ENCODE measurements at places on chromosomes 5 and 9.

DNA sequence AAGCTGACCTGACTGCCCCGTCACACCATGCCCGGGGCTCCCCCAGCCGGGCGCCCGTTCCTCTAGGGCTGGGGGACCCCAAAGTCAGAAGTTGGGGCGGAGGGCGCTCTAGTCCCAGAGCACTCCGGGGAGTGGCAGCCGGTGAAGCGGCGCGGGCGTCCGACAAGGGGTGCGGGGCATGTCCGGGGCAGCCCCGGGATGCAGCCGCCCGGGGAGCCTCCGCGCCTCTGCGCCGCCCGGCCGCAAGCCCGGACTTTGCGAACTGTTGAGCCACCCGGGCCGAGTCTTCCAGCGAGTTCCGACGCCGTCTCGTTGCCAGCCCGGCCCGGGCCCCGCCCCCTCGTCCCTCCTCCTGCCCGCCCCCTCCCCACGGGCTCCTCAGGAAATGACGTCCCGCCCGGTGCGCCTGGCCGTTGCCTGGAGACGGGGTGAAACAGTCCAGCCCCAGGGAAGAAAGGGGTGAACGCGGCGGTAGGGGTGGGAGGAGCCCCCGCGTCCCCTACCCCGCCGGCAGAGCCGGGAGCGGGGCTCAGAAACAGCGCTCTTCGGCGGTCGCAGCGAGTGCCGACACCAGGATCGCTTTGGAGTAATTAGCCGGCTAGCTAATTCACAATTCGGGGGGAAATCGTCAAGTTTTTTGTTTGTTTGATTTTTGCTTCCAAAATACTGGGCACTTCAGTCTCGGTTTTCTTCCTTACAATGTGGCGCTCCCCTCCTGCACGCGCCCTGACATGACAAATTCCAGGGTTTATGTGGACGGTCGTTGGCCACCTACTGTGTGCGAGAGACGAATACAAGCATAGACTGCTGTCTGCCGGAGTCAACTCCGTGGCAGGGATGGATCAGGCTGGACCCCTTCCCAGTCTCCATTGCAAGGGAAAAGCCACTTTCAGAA is at the start of gene WHRN:
Gene WHRN (minus strand): TSS at position 287 of the 895 bp plus-strand sequence. CDS start 672 bp downstream, outside the sequence.
- peak; percentile 93 for DNase-seq

- no peak for DNase-seq
Measured at GRCh38 chr5:139419226-139420192, 15.6 kb upstream of the SPATA24 start.

GRCh38 chr5:138037271-138037670 is 4.4 kb upstream of the FAM13B start:
- DNase-seq: no peak

DNA sequence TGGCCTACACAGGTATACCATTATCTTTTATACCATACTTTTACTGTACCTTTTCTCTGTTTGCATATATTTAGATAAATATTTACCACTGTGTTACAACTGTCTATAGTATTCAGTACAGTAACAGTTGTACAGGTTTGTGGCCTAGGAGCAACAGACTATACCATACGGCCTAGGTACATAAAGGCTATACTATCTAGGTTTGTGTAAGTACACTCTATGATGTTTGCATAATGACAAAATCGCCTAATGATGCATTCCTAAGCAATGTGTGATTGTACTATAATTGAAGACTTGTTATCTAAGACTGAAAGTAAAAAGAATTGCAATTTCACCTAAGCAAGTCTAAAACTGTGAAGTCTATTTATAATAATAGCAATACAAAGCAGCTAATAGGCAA is 3.9 kb downstream of the C9orf72 start:
- no peak for DNase-seq

DNA sequence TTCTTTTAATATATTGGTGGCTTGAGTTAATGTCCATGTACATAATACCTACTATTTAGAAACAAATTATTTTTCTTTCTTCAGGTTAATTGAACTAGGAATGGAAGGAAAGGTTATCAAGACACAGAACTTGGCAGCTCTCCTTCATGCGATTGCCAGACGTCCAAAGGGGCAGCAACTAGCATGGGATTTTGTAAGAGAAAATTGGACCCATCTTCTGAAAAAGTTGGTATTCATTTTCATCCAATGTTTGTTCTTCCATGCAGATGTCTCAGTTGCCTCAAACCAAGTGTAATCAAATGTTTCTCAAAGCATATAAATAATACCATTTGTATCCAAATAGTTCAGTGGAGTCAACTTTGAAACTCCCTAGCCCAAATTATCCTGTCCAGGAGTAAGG is 22.6 kb upstream of the LNPEP start:
- DNase-seq: no peak

DNA sequence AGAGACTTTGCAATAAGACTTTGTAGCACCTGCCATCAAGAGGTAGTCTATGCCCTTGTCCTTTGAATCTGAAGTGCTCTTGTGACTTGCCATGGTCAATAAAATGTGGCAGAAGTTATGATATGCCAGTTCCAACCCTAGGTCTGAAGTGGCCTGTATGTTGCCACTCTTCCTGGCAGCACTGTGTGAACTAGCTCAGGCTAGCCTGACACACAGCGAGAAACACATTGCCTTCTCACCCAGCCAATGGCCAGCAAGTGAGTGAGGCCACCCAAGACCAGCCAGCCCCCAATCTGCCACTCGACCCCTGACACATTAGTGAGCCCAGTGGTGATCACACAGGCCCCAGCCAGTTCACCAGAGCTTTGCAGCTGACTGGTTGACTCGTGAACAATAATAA is 52.7 kb upstream of the OSMR start:
- no peak for DNase-seq

GRCh38 chr9:130535818-130536521 is 43.4 kb upstream of the FUBP3 start:
- peak; percentile 97 for DNase-seq

- DNase-seq: no peak
Measured at GRCh38 chr9:14278291-14278721, 35.6 kb downstream of the NFIB start.

- DNase-seq: no peak
Measured at GRCh38 chr5:26339576-26339975, 698.8 kb downstream of the CDH9 start.

- DNase-seq: no peak
Measured at GRCh38 chr9:114995681-114996221, 65.4 kb upstream of the TNFSF8 start.

- DNase-seq: no peak
Measured at GRCh38 chr5:4145511-4145910, 549.9 kb downstream of the IRX1 start.

GRCh38 chr9:71743217-71743705 is 25.1 kb downstream of the CEMIP2 start:
- DNase-seq: no peak

DNA sequence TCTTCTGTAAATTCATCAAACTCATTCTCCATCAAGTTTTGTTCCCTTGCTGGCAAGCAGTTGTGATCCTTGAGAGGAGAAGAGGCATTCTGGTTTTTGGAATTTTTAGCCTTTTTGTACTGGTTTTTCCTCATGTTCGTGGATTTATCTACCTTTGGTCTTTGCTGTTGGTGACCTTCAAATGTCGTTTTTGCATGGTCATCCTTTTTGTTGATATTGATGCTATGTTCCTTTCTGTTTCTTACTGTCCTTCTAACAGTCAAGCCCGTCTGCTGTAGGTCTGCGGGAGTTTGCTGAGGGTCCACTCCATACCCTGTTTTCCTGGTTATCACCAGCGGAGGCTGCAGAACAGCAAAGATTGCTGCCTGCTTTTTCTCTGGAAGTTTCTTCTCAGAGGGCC is 140.9 kb downstream of the RPS23 start:
- DNase-seq: no peak

DNA sequence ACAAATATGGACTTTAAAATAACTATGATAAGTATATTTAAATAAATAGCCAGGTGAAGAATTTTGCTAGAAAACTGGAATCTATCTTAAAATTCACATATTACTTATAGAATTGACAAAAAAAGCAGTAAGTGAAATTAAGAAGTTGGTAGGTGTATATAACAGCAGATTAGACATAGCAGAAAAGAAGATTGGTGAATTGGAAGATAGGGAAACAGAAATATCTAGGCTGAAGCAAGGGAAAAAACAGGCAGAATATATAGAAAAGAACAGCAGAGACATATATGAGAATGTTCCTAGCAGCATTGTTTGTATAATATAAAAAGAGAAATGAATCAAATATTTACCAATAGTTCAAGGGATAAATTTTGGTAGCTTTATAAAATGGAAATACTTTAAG is 294.9 kb downstream of the TMEM232 start:
- DNase-seq: no peak

GRCh38 chr9:127844821-127845359 is 9.6 kb downstream of the ENG start:
- no peak for DNase-seq

DNA sequence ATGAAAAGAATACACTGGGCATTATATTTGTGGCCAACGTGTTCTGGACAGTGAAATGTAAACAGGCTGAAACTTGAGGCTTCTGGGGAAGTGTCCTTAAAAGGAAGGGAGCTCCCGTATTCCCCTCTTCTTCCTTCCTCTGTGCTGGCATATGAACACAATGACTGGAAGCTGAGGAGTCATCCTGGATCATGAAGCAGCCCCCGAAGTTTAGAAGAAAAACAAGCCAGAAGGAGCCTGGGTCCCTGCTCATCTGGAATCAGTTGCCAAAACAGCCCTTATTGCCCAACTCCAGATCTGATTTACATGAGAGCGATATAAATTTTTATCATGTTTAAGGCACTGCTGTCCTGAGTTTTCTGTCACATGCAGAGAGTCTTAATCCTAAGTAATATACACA is 65.4 kb upstream of the SLC1A1 start:
- no peak for DNase-seq

GRCh38 chr5:156974328-156974727 is 11.3 kb upstream of the TIMD4 start:
- DNase-seq: no peak

- DNase-seq: no peak
Measured at GRCh38 chr5:82561797-82562196, 283.6 kb upstream of the RPS23 start.

GRCh38 chr5:14706615-14707021 is 42.1 kb downstream of the OTULIN start:
- DNase-seq: no peak

DNA sequence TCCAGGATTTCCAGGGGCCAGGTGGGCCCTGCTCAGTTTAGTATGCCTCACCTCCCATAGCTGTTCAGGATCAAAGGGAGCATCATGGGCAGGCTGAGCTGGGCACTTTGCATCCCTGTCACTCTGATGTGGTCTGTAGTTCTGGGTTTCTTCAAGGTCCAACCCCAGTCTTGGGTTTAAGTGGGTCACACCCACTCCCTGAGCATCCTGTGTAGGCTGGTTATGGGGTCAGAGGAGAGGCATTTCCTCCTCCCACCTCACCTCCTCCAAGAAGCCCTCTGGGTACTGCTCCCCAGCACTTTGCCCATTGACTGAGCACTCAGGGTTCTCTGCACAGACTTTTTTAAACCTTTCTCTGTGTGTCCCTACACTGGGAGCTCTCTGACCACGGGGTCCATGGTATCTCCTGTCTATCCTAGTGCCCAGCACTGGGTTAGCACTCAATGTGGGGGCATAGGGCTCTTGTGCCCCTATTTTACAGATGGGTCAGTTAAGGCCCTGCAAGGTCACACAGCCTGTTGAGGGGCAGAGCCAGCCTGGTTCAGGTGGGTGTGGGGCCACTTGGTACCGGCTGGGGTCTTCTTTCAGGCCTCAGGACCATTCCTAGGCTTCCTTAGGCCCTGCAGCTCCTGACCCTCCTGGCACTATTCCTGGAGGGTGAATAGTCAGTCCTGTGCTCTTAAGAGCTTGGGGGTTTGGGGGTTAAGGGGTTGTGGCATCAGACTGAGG is 19.0 kb downstream of the CXXC5 start:
- DNase-seq: no peak

- no peak for DNase-seq
Measured at GRCh38 chr9:114549697-114550330, 37.8 kb upstream of the ATP6V1G1 start.

- DNase-seq: peak; percentile 3
Measured at GRCh38 chr9:110015759-110016158, 192.2 kb downstream of the C9orf152 start.

- DNase-seq: peak; percentile 82
Measured at GRCh38 chr5:115068239-115069086, 101.2 kb downstream of the TRIM36 start.

GRCh38 chr5:5217371-5217770 is 77.2 kb downstream of the ADAMTS16 start:
- DNase-seq: no peak

DNA sequence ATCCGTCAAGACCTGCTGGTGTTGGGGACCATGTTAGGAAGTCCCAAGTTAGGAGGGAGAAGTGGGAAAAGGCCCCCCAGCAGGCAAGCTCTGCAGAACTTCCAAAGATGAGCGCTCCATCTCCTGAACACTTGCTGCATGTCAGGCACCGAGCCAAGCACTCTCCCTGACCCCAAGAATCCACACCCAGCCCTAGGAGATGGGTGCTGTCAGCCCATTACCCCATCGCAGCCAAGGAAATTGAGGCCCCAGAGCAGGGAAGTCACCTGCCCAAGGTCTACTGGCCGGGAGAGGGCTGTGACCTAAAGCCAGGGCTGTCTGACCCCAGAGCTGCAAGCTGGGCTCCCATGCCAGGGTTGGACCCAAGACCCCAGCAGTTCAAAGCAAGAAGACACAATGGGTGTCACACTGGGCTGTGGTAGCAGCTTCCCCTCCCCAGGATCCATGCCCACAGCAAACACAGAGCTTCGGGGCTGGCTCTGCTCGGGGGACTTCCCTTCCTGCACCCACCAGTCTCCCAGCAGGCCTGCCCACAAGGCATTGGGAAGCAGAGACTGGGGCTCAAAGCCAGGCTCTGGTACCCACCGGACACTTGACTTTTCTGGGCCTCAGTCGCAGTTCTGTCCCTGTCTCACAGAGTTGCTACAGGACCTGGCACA is 13.5 kb downstream of the EEIG1 start:
- DNase-seq: no peak

DNA sequence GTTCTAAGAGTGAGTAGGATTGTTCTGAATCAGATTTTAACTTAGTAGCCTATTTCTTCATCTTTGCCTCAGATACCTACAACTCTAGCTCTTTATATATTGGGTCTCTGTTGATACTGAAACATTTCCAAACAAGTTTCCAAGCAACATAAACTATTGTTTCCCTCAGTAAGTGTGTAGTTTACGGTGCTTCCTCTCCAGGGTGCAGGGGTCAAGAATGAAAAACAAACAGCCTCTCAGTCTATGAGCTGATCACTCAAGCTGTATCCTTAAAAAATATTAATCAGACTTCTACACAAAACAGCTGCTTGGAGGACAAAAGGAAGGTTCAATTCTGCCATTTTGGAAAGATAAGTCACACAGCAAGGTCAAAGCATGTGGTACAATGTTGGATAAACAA is 75.0 kb downstream of the ADAMTS12 start:
- DNase-seq: no peak

DNA sequence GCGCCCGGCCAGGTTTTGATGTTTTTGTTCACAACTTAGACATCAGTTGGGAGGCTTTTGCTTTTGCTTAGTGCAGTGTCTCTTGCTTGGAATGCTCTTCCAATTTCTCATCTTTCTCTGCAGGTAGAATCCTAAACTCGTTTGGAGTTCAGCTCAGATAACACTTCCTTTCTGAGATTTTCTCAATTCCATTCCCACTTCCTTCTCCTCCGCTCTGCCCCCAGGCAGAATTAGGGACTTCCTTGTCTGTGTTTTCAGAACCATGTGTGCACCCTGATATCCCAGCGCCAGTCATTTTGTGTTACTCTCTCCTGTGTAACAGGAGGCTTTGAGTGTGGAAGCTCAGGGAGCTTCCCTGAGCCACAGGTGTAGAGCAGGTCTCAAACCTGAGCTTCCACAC is 171.0 kb downstream of the INSYN2B start:
- DNase-seq: no peak

Data from NCI-H1436 (cell line).